ENCODE measurements at places on chromosomes 4 and X.

GRCh38 chr4:4349867-4350266 lies 37.0 kb upstream of the NSG1 start:
- no peak for DNase-seq

- no peak for DNase-seq
These were observed 251.2 kb downstream of the PAPSS1 start for GRCh38 chr4:107468812-107469211.

GRCh38 chrX:19743386-19743785 lies 144.0 kb downstream of the SH3KBP1 start:
- no peak for DNase-seq

DNA sequence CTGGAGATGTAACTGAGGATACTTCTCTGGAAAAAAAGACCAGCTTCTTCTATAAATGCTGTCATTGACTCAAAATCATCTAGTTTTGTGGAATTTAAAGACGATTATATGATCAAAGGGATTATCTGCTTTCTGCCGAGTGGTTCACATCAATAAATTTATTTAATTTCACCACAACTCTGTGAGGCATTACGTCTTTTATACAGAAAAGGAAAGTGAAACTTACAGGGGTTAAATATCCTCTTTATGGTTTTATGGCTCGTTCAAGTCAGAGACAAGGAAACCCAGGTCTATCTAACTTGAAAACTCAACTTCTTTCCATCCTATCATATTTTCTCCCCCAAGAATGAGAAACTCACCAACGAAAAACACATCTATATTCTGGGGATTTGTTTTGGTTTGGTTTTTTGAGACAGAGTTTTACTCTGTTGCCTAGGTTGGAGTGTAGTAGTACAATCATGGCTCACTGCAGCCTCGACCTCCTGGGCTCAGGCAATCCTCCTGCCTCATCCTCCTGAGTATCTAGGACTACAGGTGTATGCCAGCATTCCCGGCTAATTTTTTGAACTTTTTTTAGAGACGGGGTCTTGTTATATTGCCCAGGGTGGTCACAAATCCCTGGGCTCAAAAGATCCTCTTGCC lies 377.9 kb upstream of the EMCN start:
- DNase-seq = peak; percentile 5

DNA sequence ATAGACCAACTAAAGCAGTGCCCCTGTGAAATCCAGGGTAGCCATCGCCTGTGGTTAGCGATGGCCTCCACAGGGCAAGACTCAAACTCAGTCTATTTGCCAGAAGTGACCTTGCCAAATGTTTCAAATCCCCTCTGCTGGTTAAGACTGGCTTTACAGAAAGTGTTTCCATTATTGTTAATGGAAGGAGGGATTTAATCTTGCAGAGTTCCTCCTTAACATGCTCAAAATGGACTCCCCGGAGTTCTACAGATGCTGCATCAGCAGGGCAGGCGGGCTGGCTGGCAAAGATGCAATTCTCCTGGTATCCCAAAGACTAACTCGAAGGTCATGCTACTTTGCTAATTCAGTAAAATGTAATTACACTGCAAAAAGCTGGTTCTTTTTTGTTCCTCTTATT lies 313.0 kb upstream of the SLC7A11 start:
- DNase-seq = no peak

DNA sequence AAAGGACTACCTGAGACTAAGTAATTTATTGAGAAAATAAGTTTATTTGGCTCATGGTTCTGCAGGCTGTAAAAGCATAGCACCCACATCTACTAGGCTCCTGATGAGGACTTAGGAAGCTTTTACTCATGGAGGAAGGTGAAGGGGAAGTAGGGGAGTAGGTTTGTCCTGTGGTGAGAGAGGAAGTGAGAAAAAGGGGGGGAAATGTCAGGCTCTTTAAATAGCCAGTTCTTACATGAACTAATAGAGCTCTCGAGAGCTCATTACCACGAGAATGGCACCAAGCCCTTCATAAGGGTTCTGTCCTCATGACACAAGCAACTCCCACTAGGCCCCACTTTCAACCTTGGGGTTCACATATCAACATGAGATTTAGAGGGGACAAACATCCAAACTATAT lies 125.5 kb upstream of the NRK start:
- no peak for DNase-seq

GRCh38 chr4:169619518-169619957 lies 840 bp upstream of the CLCN3 start:
- DNase-seq = peak; percentile 52

GRCh38 chr4:152304220-152304619 lies 231.7 kb downstream of the FBXW7 start:
- DNase-seq = peak; percentile 15

GRCh38 chrX:154010330-154011087 lies 9.2 kb downstream of the IRAK1 start:
- peak; percentile 30 for DNase-seq

DNA sequence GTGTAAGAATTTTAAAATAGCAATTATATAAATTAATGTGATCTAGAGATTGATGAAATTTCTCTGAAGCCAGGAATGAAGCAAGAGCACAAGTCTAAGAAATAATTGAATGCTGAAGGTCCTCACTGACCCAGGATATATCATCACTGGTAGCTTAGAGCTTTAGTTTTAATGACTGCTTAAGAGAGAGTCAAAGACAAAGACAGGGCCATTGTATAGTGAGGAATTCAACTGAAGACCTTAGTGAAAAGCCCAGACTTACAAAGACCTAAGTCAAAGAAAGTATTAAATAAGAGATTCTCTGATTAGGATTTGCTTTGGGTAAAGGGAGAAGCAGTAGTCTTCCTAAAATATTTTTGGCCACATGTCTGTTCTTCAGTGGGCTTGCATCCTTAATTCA lies 26.0 kb upstream of the IL15 start:
- DNase-seq = no peak

- no peak for DNase-seq
These were observed 3.8 kb downstream of the RGS12 start for GRCh38 chr4:3296651-3297050.

DNA sequence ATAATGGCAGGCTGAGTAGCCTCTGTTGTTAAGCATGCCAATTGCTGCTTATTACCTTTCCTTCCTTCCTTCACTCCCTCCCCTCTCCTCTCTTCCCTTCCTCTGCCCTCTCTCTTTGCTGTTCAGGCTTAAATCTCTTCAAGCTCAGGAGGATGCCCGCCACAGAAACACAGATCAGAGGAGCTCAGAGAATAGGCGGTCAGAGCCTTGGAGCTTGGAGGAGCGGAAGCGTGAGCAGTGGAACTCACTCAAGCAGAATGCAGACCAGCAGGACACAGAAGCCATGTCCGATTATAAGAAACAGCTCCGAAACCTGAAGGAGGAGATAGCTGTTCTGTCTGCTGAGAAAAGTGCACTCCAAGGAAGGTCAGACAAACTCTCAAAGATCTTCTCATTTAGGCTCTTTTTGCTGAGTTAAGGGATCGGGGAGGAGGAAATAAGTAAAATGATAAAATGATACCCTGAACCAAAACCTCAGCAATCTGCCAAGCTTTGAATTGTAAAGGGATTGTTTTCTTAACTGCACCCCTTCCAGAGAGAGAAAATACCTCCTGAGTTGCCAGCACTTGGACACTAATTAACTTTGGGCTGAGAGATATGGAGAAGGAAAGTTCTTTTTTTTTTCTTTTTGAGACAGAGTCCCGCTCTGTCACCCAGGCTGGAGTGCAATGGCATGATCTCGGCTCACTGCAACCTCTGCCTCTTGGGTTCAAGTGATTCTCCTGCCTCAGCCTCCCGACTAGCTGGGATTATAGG lies 20.9 kb downstream of the SPATA18 start:
- no peak for DNase-seq

DNA sequence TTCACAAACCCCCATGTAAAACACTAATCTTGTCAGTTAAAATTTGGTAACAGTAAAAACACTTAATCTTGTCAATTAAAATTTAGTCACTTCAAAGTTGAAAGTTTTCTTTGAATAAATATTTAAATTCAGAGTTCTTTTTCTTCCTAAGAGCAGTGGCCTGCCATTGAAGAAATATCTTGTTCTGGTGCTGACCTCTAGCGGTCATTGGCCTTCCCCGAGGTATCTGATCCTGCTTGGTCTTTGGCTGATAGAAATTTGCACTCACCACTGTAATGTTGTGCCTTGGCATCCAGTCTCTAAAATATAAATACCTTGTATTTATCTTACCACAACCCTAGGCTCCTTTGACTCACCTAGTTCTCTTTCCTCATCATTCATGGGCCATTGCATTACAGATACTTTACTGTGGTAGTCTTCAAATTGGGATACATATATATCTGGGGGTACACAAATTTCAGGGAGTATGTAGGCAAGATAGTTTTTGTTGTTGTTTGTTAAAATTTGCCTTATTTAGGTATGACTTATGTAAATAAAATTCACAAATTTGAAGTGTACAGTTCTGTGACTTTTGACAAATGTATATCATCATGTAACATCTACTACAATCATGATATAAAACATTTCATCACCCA lies 6.7 kb upstream of the ART3 start:
- peak; percentile 73 for DNase-seq

Data from RWPE1 (cell line).